PC-3 (cell line): ENCODE measurements at places on chromosomes 2 and 18.
A peak's percentile ranks its signal among the peaks of the same experiment; 100 is the strongest.

GRCh38 chr2:15155959-15156574 is 405.1 kb downstream of the NBAS start:
- no peak for DNase-seq
- H3K36me3 ChIP-seq, result no peaks in the 10 kb centered on the region
- peaks cover 8% of the 10 kb centered on the region for H3K4me1 ChIP-seq

DNA sequence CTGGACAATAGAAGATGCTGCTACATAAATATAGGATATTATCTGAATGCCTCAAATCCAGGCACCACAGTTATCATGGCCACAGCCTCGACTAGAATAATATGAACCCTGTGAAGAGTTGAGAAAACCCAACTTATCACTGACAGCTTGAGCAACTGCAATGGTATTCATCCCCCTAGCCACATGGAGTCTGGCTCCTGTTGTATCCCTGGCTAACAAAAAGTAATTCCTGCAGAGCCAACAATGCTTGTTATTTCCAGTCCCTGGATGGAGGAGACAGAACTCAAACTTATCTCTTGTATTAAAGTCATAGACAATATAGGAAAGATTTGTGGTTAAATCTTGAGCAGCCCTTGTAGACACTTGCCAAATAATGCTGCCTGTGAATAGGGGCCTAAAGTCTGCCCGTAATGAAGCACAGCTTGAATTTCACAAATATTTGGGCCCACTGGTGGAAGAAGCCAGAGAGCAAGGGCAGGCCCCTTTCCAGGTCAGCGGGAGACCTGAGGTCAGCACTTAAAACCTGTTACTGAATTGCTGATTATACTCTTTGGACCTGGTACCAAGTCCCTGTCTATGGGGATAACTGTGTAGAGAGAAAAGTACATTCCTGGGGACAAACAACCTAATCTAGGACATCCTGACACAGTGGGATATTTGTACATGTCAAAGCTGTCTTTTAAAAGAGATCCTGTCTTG is 28.4 kb upstream of the SUCLG1 start:
- no peaks in the 10 kb centered on the region for H3K27me3 ChIP-seq
- no peak overlapping the region for H3K4me3 ChIP-seq
- no peak for DNase-seq
- no peaks in the 10 kb centered on the region for H3K4me1 ChIP-seq

GRCh38 chr2:20148923-20149702 is 75.8 kb downstream of the SDC1 start:
- no peaks in the 10 kb centered on the region for H3K36me3 ChIP-seq
- DNase-seq, result no peak
- no peak overlapping the region for H3K4me3 ChIP-seq
- H3K27me3 ChIP-seq, result no peaks in the 10 kb centered on the region

DNA sequence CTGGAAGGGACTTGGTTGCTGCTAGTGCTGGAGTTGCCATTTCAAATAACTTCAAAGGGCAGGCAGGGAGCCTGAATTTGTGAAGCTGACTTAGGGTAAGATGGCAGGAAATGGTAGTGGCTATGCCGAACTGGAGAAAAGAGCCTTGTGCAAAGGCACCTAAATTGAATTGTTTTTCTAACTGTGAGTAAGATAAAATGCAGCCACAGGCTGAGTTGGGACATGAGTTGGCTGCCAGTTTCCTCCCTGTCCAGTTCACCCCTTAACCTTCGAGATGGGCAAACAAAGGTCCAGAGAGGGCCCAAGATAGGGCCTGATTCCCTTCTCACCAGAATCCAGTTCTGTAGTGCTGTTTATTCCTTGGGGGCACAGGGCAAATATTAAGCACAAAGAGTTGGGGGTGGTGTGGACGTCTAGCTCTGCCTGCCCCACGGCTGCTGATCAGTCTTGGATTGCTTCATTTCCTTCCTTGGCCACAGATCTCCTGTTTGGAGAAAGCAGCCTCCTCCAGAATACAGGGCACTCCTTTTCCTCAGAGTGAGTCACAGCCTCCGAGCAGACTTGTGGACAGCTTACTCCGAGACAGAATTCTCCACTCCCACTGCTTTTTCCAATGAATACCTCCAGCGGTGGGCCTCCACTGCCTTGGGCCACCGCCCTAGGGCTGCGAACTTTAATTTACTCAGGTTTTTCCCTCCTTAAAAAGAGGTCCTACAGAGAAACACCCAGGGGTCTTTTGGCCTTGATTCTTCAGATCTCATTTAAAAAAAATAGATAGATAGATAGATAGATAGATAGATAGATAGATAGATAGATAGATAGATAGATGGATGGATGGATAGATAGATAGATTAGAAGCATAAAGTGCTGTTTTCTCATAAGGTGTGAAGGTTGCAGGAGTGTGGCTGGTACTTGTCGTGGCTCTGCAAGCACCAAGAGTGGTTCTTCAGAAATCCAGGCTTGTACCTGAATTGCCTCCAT is 18.4 kb upstream of the SLC20A1 start:
- H3K4me3 ChIP-seq, result peak overlapping the region; percentile 47; the same call in 1 of the 2 replicates
- no peaks in the 10 kb centered on the region for H3K36me3 ChIP-seq
- DNase-seq, result peak; percentile 96
- H3K4me1 ChIP-seq, result peaks cover 89% of the 10 kb centered on the region

DNA sequence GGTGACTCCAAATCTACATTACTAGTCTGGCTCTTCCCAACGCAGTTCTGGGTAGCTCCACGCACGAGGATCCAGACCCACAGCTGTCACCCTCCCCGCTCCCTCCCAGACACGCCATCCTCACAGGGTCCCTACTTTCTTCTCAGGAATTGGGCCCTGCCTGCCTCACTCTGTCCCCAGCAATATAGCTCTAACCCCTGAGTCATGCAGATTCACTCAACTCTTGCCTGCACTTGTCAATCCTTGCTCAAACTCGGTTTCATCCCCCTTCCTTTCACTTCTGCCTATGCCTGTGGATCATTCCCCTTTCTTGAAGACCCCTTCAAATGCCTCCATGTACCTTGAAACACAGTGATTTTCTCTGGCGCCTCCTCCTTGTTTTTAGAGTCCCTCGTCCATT is 5.0 kb downstream of the ST8SIA5 start:
- no peaks in the 10 kb centered on the region for H3K4me1 ChIP-seq
- no peak overlapping the region for H3K4me3 ChIP-seq
- H3K36me3 ChIP-seq, result no peaks in the 10 kb centered on the region
- H3K27ac ChIP-seq, result no peak overlapping the region

DNA sequence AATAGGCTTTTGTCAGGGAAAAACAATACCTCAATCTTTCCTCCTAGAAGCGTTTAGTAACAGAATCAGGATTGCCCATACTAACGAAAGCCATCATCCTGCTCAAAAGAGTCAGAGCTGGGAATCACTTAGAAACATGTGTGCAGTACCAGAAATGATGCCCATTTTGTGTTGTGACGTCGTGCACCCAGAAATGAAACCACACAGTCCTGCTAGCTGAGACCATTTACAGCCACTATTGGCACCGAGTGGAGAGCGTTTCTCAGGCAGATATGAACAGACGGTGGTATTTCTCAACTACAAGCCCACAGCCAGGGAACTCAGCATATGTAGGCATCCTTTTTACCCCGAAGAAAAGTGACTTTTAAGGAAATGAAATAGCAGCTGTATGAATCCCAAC is 284.3 kb upstream of the LRATD1 start:
- H3K36me3 ChIP-seq, result no peaks in the 10 kb centered on the region
- no peaks in the 10 kb centered on the region for H3K27me3 ChIP-seq
- DNase-seq, result no peak
- no peak overlapping the region for H3K27ac ChIP-seq

DNA sequence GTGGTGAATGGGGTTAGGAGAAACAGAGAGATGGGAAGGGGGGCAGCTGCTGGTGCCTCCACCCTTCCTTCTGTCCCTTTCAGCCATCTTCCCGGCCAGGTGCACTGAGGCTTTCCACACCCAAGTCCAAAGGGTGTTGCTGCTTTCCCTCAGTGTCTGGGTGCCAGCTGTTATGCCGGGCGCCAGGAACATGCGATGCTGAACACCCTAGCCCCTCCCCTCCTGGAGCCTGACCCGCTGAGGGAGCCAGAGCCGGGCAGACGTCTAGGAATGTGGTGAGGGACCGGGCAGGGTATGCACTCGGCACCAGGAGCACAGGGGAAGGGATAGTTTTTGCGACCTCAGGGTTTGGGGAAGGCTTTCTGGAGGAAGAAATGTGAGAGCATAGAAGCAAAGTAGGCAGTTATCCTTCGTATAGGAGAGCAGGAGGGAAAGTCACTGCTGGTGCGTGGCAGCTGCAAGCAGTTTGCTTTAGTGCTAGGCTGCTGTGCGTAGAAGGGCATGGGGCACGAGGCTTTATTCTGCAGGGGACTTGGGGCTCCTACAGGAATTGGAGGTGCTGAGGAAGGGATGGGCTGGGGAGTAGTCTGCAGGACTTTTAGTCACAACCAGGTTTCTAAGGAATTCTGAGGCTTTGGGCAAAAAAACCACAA is 147.7 kb downstream of the TSN start:
- H3K4me1 ChIP-seq, result no peaks in the 10 kb centered on the region
- H3K27me3 ChIP-seq, result peaks cover 46% of the 10 kb centered on the region
- H3K27ac ChIP-seq, result no peak overlapping the region
- H3K4me3 ChIP-seq, result no peak overlapping the region
- no peaks in the 10 kb centered on the region for H3K36me3 ChIP-seq
- no peak for DNase-seq

DNA sequence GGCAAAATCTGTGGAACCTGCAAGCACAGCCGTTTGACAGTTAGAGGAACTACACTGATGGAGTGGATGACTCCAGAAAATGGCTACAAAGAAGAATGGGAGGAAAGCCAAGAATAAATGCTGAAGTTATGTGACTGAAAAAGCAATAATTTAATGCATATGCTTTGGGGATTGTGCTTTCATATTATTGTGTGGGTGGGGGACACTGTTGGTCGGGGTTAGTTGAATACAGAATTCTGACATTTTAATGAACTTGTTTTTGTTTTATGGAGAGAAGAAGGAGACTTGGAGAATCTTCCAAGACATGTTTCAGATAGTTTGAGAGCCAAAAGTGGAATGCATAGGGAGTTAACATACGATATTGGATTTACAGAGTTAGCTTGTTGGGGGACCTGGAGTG is 68.5 kb downstream of the NRP2 start:
- H3K27me3 ChIP-seq, result no peaks in the 10 kb centered on the region
- peak overlapping the region; percentile 67 for H3K27ac ChIP-seq
- no peak for DNase-seq
- H3K4me1 ChIP-seq, result peaks cover 85% of the 10 kb centered on the region
- peaks cover 4% of the 10 kb centered on the region; the same call in 1 of the 2 replicates for H3K36me3 ChIP-seq

DNA sequence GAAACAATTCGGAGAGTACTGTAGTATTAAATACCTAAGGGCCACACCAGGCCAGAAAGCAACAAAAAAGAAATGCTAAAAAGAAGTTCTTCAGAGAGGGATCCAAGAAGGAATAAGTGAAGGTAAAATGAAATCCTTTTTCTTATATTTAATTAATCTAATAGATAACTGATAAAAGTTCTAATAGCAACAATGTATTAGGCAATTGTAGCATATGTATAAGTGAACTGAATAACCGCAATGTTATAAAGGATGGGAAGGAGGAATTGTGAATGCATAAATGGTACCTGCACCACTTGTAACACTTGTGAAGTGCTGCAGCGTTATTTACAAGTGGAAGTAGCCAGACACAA is 21.8 kb downstream of the TMSB10 start:
- H3K36me3 ChIP-seq, result no peaks in the 10 kb centered on the region
- H3K27me3 ChIP-seq, result no peaks in the 10 kb centered on the region
- no peak for DNase-seq
- H3K27ac ChIP-seq, result no peak overlapping the region
- peak overlapping the region; percentile 74 for H3K4me3 ChIP-seq

GRCh38 chr2:235669269-235669831 is 175.5 kb downstream of the AGAP1 start:
- peak; percentile 79 for DNase-seq
- H3K4me1 ChIP-seq, result peaks cover 39% of the 10 kb centered on the region
- H3K4me3 ChIP-seq, result no peak overlapping the region
- H3K27ac ChIP-seq, result no peak overlapping the region
- no peaks in the 10 kb centered on the region for H3K36me3 ChIP-seq

DNA sequence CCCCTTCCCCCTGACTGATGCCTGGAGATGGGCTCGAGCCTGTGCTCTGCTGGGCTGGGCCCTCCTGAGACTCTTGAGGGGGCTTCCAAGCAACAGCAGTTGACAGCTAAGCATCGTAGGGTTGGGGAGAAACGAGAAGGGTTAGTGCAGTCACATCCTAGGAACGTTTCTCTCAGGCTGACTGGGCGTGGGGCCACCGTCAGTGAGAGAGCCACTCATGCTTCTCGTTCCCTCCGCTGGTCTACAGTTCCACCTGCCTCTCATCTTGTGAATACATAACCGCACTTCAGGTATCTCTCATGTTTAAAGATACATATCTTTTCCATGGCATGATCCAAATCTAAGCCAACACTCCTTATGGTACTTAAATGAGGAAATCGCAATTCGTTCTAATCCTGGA is 66.4 kb downstream of the TRAPPC12 start:
- DNase-seq, result no peak
- no peak overlapping the region for H3K4me3 ChIP-seq
- peaks cover 44% of the 10 kb centered on the region for H3K36me3 ChIP-seq
- H3K27me3 ChIP-seq, result no peaks in the 10 kb centered on the region
- no peaks in the 10 kb centered on the region for H3K4me1 ChIP-seq

DNA sequence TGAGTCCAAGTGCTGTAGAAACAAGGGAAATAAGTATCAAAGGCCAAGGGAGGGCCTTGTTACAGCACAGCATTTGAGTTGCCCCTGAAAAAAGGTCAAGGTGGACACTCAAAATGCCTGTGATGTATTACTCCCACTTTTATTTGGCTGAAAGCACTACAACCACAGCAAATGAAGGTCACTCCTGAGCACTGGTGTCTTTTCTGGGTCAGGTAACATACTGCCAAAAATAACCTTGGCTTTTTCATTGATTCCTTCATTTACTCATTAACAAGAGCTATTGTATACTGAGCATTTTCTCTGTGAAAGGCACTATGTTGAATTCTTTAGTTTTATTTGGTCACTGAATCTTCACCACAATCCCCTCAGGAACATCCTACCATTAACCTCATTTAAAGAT is 590.3 kb downstream of the BCL11A start:
- H3K4me3 ChIP-seq, result no peak overlapping the region
- no peaks in the 10 kb centered on the region for H3K36me3 ChIP-seq
- no peaks in the 10 kb centered on the region for H3K27me3 ChIP-seq
- no peak for DNase-seq
- H3K4me1 ChIP-seq, result no peaks in the 10 kb centered on the region

DNA sequence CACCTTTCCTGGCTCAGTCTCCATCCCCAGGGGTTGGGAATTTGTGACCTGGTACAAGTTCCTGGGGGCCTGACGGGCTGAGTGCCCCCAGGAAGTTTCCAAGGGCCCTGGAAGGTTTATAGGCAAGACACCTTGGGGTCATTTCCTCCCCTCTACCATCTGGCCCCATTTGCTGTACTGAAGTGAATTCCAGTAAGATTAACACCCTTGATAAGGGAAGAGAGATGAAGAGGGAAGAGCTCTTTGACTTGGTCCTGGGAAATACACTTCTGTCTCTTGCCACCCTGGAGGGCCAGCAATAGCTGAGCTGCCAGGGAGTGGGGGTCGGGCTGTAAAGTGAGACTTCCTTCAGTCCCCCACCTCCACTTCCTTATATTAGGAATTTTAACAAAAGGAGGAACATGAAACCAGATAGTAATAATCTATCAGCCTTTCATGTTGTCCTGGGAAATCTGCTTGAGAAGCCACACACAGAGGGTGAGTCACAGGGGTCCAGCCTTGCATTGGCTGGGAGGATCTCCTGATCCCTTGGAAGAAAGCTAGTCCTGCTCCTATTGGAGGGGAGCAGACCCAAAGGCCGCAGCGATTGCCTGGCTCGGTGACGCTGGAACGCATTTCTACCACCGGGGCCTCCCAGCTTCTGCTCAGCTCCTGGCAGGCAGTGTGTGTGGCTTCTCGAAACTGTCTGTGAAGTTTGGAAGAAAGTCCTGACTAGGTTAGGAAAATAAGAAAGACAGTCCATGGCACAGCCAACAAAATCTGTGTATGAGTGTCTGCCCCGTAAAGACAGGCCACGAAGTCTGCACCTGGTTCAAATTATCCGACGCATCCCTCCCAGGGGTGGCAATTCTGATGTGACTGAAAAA is 87.3 kb downstream of the ACAA2 start:
- H3K4me3 ChIP-seq, result no peak overlapping the region
- peaks cover 23% of the 10 kb centered on the region for H3K4me1 ChIP-seq
- H3K27me3 ChIP-seq, result no peaks in the 10 kb centered on the region
- no peaks in the 10 kb centered on the region for H3K36me3 ChIP-seq
